Suprapubic skin (tissue), 4 donors: ENCODE measurements at places on chromosomes 5 and 9.

GRCh38 chr5:111680737-111681413 lies 76.1 kb downstream of the NREP start:
- no peak for DNase-seq

- DNase-seq, result no peak
These were observed 1.2 kb upstream of the ADAMTS6 start for GRCh38 chr5:65482736-65483545.

DNA sequence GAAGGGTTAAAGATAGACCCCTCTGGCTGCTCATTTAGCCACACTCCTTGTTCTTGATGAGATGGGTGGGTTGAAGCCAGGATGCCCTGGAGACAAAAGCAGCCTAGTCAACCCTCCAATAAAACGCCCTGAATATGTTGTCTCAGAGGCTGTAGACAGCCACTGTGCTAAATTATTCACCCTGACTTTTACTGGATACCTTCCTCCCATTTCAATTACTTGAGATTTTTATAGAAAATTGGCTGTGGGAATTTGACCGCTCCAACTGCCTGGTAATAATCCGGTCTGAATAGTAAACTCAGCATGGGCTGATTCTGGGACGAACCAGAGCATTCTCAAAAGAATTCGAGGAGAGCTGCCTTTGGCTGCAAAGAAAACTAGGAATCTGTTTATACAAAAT lies 104.2 kb downstream of the SNX18 start:
- DNase-seq, result no peak

- no peak for DNase-seq
These were observed 3.5 kb downstream of the NFX1 start for GRCh38 chr9:33293782-33294181.

GRCh38 chr5:158780656-158781237 lies 319.0 kb downstream of the EBF1 start:
- DNase-seq, result no peak

GRCh38 chr5:54450542-54450941 lies 5.0 kb upstream of the HSPB3 start:
- no peak for DNase-seq

GRCh38 chr5:151684690-151685361 lies 1.9 kb downstream of the SPARC start:
- DNase-seq, result no peak
